ENCODE measurements at places on chromosomes 2 and 18.
A peak's percentile ranks its signal among the peaks of the same experiment; 100 is the strongest.

DNA sequence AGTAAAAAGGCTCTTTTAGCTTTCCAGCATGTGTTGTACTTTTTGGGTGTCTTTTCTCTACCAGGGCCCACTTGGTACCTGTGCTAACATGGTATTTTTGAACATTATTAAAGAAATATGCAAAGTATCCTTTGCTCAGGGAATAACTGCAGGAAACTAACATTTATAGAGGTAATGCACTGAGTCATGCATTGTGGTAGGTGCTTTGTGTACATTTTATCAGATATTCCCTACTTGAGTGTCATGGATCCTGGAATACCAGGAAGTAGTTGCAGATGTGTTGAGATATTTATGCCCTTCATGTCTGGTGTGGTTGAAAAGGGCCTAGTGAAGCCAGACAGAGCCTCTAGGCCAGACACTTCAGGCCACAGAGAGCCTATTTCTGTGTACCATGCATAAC, 215.5 kb upstream of the CYRIA start:
- DNase-seq, result no peak

DNA sequence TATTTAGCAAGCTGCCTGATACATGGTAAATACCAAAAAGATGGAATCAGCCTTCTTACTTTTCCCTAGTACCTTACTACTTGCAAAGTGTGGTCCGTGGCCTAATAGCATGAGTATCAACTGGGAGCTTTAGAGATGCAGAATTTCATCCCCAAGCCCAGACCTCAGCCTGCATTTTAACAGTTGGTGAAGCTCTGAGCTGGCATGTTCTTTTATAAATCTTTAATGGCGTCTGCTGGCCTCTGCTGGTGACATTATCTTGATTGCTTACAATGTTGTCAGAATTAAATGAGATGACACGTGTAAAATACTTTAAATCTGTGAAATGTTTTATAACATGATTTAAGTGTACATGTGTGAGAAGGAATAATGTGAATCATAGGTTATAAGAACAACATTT, 115.1 kb upstream of the NOSTRIN start:
- peak; percentile 11 for DNase-seq

DNA sequence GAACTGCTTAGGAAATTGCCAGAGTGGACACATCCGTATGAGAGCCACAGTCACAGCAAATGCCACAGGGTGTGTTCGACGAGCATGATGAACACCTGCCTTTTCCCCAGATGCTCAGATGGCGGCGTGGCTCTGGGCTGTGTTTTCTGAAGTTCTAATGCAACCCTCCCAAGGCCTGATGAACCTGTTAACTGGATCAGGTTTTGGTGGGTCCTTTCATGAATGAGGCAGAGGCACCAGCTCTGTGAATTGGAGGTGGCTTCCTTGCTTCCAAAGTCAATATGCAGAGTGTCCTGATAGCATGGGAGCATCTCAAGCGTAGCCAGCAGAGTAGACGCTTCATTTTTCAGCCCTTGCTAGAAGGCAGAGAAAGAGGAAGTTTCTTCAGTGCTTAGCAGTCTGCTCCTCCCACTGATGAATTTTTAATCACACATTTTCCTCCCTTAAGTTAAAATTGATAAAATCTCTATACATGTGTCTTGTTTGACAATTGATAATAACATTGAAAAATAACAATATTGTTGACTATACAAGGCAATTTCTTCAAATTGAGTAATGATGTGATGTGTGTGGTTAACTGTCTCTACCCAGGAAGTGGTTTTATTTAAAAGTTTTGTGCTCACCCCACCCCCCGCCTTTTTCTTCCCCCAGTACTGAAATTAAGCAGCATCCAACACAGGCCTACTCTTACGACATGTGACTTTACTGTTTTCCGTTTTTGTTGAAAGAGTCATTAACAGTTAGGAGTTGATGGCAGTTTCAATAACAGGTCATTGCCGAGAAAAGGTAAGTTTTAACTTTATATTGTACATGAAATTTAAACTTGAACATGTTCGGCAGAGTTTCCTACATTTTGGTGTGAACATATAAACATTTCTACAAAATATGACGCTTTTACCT, at the start of gene ARHGAP15:
ARHGAP15 (plus strand) TSS at position 739 of the 900 bp plus-strand sequence.
- peak; percentile 80 for DNase-seq

DNA sequence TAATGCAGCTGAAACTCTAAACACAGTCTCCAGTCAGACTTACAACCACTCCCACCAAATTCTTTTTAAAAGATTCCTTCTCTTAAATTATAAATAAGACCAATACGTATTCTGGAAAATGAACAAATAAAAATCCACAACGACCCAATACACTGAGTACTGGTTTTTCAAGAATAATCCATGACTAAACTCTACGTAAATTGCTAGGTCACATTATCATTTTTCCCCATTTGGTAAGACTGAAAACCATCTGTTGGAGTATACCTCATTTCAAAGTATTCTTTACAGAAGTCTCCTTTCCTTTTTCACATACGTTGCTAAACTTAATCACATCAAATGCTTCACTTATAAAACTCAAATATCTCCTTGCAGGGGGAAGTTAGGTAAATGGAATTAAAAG, 6.0 kb downstream of the ZNF516 start:
- DNase-seq, result no peak

DNA sequence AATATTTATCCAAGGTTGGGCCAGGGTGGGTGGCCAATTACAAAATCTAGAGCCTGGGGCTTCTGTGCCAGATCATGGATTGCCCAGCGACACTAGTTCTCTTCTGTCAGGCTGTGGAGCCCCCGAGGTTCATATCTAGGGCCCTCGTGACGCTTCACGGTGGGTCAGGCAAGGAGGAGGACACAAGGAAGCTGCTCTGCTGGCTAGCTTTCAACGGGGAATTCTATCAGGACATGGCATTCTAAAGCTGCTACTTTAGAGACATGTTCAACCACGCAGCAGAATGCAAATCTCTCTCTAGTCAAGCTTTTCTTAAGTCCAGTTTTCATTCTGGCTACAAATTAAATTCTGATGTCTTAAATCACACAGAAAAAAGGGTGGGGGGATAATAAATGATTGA, 180.2 kb downstream of the THADA start:
- DNase-seq, result no peak

DNA sequence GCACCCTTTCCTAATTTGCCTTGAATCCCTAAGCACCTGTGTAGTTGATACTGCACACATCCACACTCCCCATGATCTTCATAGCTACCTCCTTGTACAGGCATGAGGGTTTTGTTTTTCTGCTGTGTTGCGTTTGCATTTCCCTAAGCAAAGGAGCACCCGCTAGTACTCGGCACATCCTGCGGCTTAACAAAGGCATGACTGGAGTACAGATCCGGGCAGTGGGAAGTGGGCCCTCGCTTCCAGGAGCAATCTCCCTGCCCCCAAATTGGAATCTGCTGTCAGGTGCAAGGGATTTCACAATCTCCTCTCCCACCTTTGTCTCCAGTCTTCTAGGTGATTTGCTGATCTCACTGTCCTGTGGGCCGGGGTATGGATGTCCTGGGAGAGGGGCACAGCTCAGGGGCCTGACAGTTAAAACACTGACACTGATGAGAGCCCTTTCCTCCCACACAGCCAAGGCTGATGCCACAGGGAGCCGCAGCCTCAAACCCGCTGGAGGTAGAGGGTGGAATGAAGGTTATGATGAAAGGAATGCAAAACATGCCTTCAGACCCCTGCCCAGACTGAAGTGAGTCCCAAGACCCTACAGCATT, 98.7 kb upstream of the THOC1 start:
- no peak for DNase-seq
